ENCODE measurements at places on chromosomes 4 and X. TPM values are rescaled to one million over a fixed set of nuclear protein-coding genes. Genes with fewer than 3 reads are reported as not detected.

The RPGR gene
- 25.6 TPM for total RNA-seq

The AASDH gene
- 12.3 TPM for total RNA-seq

The ARR3 gene
- total RNA-seq, result not detected

The TDO2 gene
- total RNA-seq, result not detected

DNA sequence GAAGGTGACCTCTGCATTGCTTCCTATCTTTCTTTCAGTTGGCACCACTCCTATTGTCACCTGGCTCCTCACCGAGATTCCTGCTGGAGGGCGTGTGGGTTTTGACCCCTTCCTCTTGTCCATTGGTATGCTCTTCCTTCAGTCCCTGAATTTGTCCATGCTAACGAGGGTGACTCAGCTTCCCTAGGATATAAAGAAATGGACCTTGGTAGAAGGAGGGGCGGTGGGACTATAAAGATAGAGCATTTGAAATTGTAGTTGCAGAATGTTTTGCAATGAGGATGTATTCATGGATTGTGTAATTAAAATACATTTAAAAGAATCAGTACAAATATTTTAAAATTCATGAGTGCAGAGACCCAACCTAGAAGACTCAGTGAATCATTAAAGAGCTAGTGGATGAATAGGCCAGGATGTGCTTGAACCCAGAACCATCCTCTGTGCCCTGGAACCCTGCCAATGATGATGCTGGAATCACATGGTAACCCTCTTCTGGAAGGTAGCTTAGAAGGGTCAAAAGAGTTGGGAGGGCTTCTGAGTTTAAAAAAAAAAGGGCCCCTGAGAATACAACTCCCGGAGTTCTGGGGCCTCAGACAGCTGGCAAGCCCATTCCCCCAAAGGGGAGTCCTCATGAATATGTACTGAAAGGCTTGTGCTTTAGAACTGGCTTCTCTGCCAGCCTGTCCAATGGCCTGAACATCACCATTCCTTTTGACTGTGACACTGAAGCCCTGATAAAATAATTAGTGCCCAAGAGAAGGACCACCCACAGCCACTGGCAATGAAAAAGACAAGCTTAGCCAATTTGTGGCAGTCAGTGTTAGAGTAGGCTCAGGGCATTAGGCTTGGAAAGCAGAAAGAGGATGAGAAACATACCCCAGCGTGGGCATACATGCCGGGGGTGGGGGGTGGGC lies 8.0 kb downstream of the XPNPEP2 start:
- no peaks in the 10 kb centered on the region for H3K4me1 ChIP-seq
- no peaks in the 10 kb centered on the region for H3K27me3 ChIP-seq
- H3K4me3 ChIP-seq, result no peak overlapping the region
- DNase-seq, result no peak
- no peaks in the 10 kb centered on the region for H3K36me3 ChIP-seq

DNA sequence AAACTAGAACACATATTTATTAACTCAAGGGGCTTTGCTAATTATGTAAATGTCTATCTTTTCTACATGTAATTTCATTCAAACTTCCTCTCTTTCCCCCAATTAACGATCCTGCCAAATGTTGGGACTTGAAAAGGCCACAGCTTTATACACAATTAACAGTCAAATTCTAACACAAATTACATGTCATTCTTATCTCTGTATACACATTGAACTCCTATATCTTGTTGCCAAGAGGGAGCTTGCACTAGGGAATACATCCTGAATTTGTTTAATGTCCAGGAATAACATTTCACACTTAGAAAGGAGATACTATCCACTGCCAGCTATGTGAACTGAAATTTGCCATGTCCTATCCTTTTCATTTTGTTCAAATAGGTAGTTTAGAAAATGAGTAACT lies 38.9 kb upstream of the MAB21L2 start:
- no peaks in the 10 kb centered on the region for H3K27me3 ChIP-seq
- H3K36me3 ChIP-seq, result no peaks in the 10 kb centered on the region
- no peak overlapping the region for H3K27ac ChIP-seq
- no peaks in the 10 kb centered on the region for H3K4me1 ChIP-seq
- H3K4me3 ChIP-seq, result no peak overlapping the region
- DNase-seq, result no peak

DNA sequence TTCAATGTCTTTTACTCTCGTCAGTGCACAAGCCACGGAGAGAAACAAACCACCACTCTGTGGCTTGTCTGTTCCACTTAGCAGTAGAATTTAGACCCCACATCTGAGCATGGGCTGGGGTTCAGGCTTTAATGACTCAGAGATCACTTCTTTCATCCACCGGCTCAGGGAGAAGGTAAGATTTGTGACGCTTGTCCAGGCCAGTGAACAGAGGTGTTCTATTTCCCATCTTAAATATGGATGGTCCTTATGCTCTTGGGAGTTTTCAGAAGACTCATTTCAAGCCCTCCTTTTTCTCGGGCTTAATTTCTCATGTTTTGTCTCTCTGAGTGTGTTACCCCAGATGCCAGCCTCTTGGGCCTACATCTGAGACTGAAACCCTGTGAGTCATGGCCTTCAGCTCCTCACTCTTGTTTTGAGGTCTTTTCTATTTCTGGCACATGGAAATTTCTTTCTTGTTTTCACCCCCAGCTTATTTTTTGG lies 127.4 kb upstream of the SFRP2 start:
- no peak for DNase-seq
- no peak overlapping the region for H3K4me3 ChIP-seq
- no peaks in the 10 kb centered on the region for H3K27me3 ChIP-seq
- no peak overlapping the region for H3K27ac ChIP-seq
- H3K36me3 ChIP-seq, result no peaks in the 10 kb centered on the region

GRCh38 chr4:128009428-128009827 lies 44.2 kb downstream of the ABHD18 start:
- H3K27me3 ChIP-seq, result no peaks in the 10 kb centered on the region
- H3K27ac ChIP-seq, result no peak overlapping the region
- DNase-seq, result no peak
- H3K4me3 ChIP-seq, result no peak overlapping the region

- H3K4me1 ChIP-seq, result peaks cover 4% of the 10 kb centered on the region
- H3K27ac ChIP-seq, result no peak overlapping the region
- no peaks in the 10 kb centered on the region for H3K27me3 ChIP-seq
- DNase-seq, result no peak
- no peaks in the 10 kb centered on the region for H3K36me3 ChIP-seq
Measured at GRCh38 chr4:47930971-47931804, 16.8 kb upstream of the NFXL1 start.

DNA sequence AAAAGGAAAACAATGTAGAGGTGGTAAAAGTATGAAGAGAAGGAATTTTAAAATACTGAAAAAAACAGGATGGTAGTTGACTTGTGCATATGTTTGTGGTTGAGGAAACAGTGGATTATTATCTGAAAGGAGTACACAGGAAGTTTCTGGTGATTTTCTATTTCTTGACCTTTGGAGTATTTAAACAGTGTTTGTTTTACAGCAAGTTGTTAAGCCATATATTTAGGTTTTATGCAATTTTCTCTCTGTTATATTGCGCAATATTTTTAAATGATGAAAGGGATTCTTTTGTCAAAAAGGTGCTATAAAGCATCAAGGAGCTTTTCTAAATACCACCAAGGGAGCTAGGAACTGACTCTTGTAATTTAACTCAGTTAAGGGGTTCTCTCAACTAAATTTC lies 343.1 kb upstream of the MAOA start:
- no peaks in the 10 kb centered on the region for H3K36me3 ChIP-seq
- no peak overlapping the region for H3K27ac ChIP-seq
- no peak overlapping the region for H3K4me3 ChIP-seq
- no peaks in the 10 kb centered on the region for H3K27me3 ChIP-seq

GRCh38 chr4:163702736-163703135 lies 208.2 kb downstream of the TMA16 start:
- no peak for DNase-seq
- no peaks in the 10 kb centered on the region for H3K4me1 ChIP-seq
- no peaks in the 10 kb centered on the region for H3K27me3 ChIP-seq
- H3K4me3 ChIP-seq, result no peak overlapping the region

- no peaks in the 10 kb centered on the region for H3K36me3 ChIP-seq
- no peak overlapping the region for H3K27ac ChIP-seq
- no peak for DNase-seq
- H3K4me1 ChIP-seq, result peaks cover 3% of the 10 kb centered on the region
Measured at GRCh38 chr4:185242749-185243533, 33.5 kb downstream of the SNX25 start.
